ENCODE measurements at places on chromosomes 2 and 18. TPM values are rescaled to one million over a fixed set of nuclear protein-coding genes. Genes with fewer than 3 reads are reported as not detected.
A peak's percentile ranks its signal among the peaks of the same experiment; 100 is the strongest.

The RAPGEF4 gene
- polyA plus RNA-seq: not detected

The GPR45 gene
- not detected for polyA plus RNA-seq

The TM4SF20 gene
- not detected for polyA plus RNA-seq

The TTN gene
- polyA plus RNA-seq: 2.0 TPM

The ALPP gene
- not detected for polyA plus RNA-seq

The ST8SIA3 gene
- not detected for polyA plus RNA-seq

The LONRF2 gene
- not detected for polyA plus RNA-seq

The LIPG gene
- not detected for polyA plus RNA-seq

DNA sequence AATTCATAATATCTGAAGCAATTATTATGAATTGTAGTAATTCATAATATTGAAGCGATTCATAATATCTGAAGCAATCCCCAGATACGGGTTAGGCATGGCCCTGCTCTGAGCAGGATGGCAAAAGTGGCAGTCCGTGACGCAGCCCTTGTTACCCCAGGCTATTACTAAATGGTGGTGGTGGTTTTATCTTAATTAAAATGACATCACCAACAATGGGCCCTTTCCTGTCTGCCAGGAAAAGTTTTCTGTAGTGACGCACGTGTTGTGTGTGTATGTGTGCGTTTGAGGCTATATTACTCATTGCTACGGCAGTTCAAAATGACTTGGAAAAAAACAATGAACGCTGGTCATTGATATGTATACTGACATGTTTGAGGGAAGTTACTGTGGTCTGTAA lies 10.6 kb upstream of the MOCOS start:
- DNase-seq: no peak

- DNase-seq: no peak
Measured at GRCh38 chr2:7633566-7634153, 716.4 kb downstream of the RNF144A start.

GRCh38 chr2:84889332-84889731 lies 8.4 kb upstream of the TRABD2A start:
- no peak for DNase-seq

DNA sequence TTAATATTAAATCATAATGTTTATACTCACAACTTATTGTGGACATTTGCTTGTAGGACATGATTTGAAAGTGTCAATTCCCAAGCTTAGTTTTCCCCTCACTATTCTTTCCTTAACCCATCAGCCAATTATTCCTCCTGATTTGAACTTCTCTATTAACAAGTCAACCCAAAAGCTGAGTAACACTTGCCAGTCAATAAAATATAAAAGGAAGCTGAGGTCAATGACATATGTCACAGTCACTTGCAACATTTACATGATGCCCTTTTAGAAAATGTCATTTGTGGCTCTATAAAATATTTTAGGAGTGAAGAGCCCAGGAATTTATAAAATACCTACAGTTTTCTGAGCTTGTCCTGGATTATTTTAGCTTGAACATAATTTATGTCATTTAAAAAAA lies 7.2 kb downstream of the CCDC68 start:
- no peak for DNase-seq

- DNase-seq: no peak
Measured at GRCh38 chr2:60445684-60446179, 107.7 kb downstream of the BCL11A start.

- no peak for DNase-seq
Measured at GRCh38 chr2:42410742-42411514, 49.9 kb upstream of the COX7A2L start.

DNA sequence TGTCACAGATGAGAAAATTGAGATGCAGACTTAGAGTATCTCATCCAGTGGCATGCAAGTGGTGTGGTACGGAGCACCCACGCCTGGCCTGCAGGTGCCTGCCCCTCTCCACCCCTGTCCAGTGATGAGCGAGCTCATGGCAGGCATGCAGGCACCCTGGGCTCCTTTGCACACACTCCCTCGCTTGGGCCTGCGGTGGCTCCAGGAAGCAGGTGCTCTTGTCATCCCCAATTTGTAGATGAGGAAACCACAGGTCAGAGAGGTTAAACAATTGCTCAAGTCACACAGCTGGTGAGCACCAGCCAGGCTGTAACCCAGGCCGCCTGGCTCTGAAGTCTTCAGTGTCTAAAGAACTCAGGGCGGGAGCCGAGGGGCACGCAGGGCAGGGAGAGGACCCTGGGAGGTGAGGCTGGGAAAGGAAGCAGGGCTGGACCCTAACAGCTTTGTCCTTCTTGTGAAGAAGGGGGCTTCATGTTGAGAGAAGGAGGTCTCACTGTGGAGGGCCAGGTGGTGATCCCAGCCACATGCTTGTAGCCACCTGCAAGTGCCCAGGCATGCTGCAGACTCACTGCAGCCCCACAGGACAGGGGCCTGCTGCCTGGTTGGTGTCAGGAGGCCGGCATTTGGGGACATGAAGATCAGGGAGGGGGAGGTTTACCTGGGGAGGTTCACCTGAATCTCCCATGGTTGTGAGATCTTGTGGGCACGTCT lies 166.2 kb downstream of the SH3RF3 start:
- no peak for DNase-seq

- peak; percentile 80 for DNase-seq
Measured at GRCh38 chr2:37615804-37616676, 55.4 kb downstream of the CDC42EP3 start.

DNA sequence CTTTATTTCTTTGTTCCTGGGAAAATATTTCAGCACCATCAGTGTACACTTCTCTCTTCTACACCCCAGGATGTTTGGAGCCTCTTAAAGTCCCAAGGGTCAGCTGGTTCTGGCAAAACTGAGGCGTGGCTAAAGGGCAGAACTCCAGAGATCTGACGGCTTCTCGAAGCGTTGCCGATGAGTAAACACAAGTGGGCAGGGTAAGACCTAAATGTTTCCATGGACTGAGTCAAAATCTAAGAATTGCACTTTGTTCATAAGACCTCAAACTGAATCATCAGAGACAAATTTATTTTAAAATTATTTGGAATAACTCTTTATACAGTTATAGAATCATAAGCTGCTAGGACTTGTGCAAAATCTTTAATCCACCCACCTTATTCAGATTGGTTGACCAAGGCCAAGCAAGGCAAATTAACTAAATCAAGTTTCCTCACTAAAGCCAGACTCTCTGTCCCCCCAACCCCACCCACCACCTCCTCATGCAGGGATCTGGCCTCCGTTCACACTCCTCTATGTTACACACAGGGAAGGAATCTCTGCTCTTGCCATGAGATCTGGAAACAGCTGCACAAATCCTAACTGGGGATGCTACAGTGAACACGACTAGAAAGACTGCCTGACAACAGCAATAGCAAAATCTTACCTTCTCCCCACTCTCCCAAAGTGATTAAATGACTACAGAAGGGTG lies 342.6 kb upstream of the KLHL29 start:
- DNase-seq: no peak

DNA sequence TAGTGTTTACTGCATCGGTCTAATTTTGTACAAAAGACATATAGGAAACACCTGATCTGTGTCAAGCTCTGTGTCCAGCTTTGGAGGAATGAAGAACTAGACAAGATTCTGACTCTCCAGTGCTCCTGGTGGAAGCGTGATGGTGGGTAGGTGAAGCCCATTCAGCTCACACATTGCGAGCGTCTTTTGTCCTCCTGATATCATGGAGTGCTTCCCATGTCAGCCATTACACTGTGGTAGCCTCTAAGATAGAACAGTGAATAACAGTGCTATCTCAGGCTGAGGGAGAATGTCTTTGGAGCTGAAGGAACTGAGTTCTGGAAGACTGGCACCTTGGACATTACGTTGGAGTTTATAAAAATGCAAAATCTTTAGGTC lies 350.2 kb downstream of the CYRIA start:
- no peak for DNase-seq

DNA sequence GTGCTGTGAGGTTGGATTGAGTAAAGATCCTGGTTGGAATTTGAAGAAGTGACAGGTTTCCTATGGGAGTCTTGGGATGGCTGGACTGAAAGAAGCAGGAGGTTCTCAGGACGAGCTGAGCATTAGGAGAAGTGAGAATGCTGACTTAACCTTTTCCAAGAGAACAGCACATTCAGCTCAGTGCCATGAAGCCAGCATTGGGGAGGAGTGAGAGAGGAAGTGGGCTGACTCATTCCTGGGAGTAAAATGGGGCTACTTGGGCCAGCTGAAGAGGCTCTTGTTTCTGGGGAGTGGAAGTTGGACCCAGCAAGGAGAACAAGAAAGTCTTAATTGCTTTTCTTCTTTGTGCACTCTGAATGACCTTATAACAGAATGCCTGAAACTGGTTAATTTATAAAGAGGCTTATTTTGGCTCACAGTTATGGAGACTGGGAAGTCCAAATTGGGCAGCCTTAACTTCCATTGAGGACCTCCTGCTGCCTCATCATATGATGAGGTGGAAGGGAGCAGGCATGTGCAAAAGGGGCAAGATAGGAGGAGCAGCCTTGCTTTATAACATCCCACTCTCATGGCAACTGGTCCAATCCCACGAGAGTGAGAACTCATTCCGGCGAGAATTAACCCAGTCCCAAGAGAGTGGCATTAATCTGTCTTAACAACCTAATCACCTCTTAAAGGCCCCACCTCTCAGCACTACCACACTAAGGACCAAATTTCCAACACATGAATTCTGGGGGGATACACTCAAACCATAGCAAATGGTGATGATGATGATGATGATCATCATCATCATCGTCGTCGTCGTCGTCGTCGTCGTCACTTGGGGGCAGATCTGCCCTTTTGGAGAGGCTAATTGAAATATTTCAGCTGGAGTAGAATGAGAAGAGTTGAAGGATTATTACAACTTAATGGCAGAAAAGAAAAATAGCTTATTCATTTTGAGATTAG lies 26.1 kb downstream of the DGUOK start:
- no peak for DNase-seq

- DNase-seq: no peak
Measured at GRCh38 chr2:134676960-134677359, 41.8 kb downstream of the TMEM163 start.

DNA sequence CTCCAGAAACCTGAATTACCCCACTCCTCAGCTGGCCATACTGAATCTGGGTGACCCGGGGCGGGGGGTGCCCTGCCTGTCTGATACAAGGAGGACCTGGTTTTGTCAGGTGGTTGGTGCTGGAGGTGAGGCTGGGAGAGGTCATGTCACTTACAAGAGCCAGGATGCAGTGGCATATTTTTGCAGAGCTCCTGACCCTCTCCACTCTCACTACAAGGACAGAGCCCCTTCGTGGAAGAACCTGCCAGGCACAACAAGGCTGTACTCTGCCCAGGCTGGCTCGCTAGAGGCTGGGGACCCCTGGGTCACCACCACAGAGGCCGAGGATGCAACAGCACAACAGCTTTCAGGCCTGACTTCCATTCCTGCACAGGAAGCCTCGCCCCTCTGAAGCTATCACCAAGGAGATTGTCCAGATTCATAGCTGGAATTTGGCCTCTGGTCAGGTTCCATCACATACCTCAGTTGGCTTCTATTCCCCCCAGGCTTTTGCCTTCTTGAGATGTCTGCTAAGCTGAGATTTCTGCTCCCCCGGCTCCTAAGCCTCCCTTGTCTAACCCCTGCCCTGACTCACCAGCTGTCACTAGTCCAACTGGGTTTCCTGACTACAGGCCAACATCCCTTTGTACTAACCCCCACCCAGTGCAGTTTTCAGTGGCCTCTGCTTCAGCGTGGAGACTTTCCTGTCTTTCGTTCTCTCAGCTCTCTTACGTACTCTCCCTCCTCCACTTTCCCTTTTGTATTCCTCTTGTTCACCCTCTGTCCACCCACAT lies 132.5 kb upstream of the EPAS1 start:
- DNase-seq: no peak

DNA sequence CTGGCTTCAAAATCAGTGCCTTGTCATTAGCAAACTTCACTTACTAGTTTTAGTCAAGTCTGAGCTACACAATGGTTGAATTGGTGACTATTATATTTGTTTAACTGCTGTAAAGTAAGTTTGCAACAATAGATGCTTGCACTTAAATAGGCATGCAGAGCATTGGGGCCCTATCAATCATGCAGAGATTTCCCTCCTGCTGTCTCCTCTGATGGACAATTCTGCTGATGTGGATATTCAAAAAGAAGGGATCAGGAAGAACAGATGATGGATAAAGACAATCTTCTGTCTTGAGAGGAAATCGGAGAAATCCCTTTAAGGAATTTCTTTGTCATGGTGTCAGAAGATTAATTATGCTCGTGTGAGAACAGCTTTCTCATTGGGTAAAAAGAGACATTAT lies 89.0 kb downstream of the GREB1L start:
- DNase-seq: no peak

GRCh38 chr2:37570773-37571586 lies 100.5 kb downstream of the CDC42EP3 start:
- DNase-seq: no peak

DNA sequence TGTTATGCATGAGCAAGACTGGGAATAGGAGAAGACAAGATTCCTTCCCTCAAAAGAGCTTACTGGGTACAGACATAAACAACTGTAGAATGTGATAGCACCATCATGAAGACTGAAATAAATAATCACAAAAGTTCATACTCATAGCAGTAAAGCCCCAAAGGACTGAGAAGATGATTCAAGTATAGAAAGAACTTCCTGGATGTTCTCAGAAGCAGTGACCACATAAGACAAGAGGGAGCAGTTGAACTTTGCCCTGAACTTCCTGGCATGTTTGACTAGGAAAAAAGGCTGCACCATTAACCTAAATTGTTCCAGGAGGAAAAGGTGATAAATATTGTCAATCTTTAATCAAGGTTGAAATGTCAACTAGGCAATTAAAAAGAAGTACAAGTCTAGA lies 57.8 kb upstream of the CCDC141 start:
- DNase-seq: no peak

DNA sequence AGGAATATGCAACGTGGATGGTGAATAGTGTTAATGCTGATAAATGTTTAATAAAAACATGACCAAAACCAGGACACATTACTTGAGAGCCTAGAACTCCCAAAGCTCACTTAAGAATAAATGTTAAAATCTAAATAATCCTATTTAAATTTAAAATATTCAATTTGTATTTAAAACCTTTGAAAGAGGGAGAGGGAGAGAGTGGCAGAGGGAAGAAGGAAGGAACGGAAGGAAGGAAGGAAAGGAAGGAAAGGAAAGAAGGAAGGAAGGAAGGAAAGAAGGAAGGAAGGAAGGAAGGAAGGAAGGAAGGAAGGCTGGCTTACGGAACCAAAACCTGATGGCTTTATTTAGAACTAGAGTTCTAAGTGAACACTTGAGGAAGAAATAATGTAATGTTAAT lies 324.1 kb upstream of the SYT4 start:
- DNase-seq: no peak

DNA sequence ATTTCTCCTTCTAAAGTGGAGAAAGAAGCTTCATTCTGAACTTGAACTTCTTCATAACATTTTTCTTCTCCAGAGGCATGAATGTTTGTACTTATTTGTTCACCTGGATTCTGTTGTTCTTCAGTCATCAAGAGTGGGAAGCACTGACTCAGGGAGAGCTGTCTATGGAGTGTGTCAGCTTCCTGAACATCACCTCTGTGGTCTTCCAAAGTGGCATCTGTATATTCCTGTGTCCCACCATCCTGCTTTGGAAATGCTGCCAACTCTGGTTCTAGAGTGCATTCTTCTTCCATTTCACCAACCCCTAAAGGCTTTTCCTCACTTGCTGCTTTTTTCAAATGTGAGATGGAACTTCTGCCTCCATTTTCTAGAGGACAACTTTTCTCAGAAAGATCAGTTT lies 59.5 kb downstream of the TTN start:
- no peak for DNase-seq
